GM06990 (cell line): ENCODE measurements at places on chromosomes 2 and 18.
A peak's percentile ranks its signal among the peaks of the same experiment; 100 is the strongest.

DNA sequence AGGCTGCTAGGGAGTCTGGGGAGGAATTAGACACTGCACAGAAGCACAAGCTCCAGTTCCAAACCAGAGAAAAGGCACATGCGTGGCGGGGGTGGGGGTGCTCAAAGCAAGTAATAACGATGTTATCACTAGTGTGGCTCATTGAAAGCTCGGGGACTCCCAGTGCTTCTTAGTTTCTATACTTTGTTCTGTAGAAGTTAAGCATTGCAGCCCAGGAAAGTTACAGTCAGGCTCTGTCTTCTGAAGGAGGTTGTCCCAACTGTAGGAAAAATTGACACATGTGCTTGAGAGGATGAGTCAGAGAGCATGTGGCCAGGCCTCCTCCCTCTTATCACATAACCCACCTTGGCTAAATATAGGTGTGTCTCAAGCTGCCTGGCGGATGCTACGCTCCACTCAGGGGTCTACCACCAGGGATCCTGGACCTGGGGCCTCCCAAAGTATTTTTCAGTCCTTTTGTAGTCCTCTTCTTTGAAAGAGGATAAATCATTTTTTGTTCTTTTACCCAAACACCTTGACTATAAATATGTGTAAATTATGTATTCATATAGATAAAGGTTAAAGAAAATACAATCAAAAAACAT is 3.8 kb downstream of the GALNT5 start:
- no peak for DNase-seq

DNA sequence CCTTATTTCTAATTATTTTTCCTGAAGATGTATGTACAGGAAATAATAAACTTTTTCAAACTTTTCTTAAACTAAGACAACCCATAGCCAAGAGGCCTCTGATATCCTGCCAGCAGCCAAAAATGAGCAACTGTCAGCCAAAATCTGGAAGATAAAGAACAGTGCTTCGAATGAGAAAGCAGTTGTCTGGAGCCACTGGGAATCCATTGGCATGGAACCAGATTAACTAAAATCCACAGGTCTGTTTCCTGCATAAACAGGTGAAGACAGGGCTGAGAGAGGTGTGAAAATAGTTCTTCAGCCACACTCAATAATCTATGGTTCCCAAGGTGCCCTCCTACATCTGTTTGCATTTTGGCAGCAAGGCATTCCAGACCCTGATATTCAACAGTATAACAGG is 1076.7 kb upstream of the PIK3C3 start:
- no peak for DNase-seq

- no peak for DNase-seq
These were observed 7.1 kb upstream of the ZFP36L2 start for GRCh38 chr2:43233218-43234212.

GRCh38 chr2:84880645-84881521 is at the start of gene TRABD2A:
Gene TRABD2A, minus strand, starts transcription at chr2:84881084. Its CDS starts 45 bp downstream, at chr2:84881039.
- DNase-seq: peak; percentile 37

GRCh38 chr18:55139836-55140235 is 180.6 kb upstream of the CCDC68 start:
- DNase-seq: no peak

GRCh38 chr2:72745679-72746368 is 80.0 kb downstream of the EXOC6B start:
- no peak for DNase-seq

GRCh38 chr18:78238404-78239089 is 741.1 kb upstream of the SALL3 start:
- DNase-seq: peak; percentile 6

GRCh38 chr2:239459606-239460005 is 58.8 kb upstream of the HDAC4 start:
- DNase-seq: no peak

DNA sequence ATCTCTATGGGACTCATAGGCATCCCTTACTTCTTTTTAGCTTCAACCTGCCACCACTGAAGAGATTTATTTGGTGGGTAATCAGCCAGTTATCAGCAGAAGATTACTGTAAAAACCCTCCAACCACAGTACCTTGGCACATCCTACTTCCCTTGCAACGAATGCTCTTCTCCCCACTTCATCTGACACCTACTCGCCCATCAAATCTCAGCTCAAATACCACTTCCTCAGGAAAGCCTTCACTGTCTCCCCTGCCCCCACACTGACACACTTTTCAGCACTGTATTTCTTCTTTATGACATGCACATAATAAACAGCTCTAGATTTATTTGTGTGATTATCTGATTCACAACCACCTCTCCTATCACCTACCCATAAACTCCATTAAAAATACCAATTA is 3.1 kb downstream of the KDSR start:
- no peak for DNase-seq

DNA sequence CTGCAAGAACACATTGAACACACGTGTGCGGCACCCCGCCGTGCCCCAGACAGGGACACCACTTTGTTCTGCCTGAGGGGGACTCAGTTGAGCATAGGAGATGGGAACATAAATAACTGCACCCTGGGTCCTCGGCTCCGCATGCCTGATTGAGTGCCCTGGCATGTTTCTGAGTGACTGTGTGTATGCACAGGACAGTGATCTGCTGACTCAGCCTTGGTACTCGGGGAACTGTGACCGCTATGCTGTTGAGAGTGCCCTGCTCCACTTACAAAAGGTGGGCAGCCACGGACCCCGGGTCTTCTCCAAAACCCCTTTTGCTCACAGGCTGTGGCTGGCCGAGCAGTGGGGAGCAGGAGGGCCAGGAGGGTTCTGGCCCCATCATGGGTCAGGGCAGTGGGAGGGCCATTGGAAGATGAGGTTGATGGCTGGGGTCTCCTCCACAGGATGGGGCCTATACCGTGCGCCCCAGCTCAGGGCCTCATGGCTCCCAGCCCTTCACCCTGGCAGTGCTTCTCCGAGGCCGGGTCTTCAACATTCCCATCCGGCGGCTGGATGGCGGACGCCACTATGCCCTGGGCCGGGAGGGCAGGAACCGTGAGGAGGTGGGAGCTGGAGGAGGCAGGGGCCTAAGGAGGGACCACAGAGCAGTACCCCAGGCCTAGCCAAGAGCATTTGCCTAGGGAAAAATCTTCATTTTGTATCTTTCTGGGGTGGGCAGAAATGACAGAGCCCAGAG is 16.9 kb downstream of the SH2D6 start:
- DNase-seq: no peak

DNA sequence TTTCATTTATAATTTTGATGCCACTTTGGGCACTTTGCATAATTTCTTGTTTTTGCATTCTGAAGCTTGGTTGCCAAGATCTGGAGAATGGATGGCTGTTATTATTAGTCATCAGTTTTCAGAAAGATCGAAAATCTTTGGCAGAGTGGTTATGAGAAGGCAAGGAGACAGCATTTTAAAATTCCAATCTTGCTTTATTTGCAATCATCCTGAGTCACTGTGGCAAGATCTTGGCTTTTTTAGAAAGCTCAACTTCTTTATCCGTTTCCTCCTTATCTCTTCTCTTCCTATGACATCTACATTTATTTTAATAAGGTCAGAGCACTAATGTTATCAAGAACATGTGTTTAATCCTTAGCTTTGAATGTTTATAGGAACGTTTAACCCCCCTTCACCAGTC is 31.1 kb upstream of the EIF2AK3 start:
- no peak for DNase-seq

DNA sequence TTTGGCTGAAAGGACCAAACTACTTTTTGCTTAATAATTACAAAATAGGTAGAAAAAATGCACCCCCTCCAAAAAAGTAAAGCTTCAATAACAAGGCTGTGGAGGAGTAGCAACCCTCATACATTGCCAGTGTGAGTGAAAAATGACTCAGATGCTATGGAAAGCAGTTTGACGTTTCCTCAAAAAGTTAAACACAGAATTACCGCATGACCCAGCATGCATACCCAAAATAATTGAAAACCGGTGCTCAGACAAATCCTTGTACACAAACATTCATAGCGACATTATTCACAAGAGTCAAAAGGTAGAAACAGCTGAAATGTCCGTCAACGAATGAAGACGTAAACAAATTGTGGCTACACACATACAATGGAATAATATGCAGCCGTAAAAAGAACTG is 38.8 kb upstream of the DAPL1 start:
- no peak for DNase-seq

DNA sequence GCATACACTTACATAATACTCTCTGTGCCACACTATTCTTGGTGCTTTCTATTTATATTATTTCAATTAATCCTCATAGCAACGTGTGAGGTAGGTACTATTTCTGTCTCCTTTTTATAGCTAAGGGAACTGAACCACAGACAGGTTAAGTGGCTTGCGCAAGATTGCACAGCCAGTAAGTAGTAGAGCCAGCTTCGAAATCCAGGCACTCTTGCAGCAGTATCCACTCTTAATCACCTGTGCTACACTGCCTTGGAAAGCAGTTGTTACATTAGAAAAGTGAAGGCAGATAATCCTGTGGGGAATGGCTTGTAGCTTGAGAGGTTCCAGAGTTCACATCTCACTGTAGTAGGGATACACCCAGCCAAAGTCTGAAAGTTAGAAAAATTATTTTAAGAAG is 198.3 kb downstream of the LDLRAD4 start:
- no peak for DNase-seq

DNA sequence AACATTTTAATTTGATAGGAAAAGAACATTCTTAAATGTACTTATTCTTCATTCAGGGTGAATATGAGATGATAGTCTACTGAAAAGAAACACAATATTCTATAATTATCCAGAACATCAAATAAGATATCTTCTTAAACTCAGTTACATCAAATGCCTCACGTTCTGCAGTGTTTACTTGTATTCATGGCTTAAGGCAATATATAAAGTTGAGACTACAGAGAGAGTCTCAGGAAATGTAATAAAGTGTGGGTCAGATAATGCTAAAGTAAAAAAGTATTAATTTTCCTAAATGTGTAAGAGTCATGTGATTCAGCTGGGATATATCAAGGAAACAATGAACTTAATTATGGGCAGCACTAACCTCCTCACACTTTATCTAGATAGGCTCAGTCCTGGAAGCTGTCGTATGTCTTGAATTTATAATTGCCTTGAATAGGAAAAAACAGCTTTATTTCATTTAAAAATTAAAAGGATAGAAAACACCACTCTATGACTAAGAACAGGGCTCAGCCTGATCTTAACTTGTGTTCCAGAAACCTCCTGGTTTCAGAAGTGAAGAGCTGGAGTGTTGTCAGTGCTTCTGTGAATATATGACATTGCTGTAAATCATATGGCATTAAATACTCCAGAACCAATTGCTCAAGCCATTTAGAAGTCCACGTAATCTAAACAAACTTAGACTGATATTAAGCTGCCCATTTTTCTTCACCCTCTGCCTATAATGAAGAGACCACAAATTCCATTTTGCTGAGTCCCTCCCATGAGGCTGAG is 240.2 kb downstream of the FSIP2 start:
- no peak for DNase-seq

DNA sequence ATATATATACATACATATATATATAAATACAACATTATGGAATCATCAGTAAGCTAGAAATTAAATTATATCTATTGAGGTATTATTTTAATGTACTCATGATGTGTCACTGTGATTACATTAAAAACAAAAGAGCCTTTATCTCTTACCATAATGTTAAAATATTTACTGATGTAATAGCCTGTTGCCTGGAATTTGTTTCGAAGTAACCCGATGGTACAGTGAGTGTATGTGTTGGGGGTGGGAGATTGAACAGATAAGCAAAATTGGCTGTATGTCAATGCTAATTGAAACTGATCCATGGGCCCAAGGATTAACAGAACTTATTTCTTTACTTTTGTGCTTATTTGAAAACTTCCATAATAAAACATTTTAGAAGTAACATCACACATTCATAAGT is 1473.2 kb downstream of the LRP1B start:
- DNase-seq: no peak

DNA sequence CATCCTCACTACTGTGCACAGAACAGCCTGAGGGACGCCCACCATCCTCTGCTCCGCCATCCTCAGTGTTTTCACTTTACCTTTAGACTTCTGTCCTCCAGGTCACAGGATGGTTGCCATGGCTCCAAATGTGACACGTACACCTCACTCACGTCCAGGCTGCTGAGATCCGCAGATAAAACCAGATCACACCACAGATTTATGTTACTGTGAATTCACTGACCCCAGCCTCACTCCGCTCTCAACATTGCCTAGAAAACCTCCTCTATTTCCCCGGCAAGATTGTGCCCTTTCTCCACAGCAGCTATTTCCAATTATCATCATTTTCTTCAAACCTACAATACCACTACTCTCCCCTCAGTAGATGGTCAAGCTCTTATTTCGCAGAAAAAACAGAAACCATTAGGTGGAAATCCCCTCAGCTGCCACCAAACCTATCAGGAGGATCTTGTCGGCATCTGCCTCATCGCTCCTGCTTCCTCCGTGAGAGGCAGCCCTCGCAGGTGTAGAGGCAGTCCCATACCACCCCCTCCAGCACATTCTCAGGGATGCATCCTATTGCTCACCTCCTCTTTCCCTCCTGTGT is 49.8 kb upstream of the SLC1A4 start:
- no peak for DNase-seq

DNA sequence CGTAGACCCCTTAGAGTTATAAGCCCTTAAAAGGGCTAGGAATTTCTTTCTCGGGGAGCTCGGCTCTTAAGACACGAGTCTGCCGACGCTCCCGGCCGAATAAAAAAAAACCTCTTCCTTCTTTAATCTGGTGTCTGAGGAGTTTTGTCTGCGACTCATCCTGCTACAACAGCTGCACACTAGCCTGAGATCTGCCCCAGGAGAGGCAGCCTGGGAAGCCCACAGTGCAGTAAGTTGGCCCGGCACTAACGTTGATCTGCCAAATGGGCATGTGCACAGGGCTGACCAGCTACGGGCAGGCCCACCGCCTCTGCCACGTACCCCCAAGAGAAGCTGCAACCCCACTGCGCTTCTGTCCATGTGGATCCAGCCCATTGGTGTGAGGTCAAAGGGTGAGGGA is 8.4 kb upstream of the LIMS2 start:
- DNase-seq: no peak

DNA sequence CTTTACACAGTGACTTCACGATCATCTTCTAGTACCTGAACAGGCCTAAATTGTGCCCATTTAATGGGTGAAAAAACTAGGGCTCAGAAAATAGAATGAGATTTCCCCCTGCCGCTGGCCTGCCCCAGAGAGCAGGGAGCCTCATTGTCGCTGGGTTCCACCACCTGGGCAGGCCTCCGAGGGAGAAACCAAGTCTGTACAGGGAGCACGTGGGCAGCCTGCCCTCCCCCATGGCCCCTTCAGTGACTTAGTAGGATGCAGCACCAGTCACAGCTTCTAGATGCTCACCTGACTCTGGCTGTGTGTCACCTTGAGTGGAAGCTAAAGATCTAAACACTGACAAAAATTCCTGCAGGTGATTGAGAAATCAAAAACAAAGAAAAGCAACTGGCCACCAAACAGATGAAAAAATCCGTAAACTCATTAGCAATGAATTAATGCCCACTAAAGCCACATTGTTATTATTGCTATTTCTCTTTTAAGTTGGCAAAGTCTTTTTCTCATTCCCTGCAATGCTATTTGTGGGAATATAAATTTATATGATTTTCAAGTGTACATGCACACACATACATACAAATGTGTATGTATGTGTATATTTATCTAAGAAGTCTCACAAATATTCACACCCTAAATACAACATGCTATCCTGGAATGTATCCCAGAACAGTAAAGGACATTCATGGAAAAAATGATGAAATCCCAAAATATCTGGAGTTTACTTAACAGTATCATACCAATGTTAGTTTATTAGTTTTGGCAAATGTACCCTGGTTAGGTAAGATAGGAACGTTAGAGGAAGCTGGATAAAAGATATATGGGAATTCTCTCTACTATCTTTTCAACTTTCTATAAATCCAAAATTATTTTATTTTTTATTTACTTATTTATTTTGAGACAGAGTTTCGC is 18.7 kb upstream of the ASPRV1 start:
- DNase-seq: no peak

- no peak for DNase-seq
These were observed 267.2 kb downstream of the ZEB2 start for GRCh38 chr2:144252694-144253093.
